ENCODE measurements at places on chromosomes 12 and 14.

- no peak for DNase-seq
Measured at GRCh38 chr14:23078692-23079116, 16.2 kb downstream of the ACIN1 start.

GRCh38 chr12:92927436-92928281, 1.4 kb downstream of the EEA1 start:
- DNase-seq, result no peak

DNA sequence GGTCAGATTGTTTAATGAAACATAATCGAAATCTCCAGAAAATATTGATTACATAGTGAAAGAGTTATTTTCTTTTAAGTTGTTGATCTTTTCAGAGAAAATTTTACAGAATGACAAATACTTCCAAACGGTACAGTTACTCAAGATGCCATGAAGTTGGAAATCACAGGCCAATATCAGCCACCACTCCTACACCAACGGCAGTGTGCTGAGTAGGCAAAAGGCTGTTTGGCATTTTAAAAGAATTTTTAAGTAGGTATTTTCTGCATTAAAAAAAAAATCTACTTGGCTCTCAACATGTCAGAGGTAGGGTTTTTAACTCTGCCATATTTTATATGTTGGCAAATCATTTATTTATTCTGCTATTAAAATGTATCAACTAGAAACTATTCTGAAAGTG, 21.7 kb downstream of the SLC38A4 start:
- no peak for DNase-seq

DNA sequence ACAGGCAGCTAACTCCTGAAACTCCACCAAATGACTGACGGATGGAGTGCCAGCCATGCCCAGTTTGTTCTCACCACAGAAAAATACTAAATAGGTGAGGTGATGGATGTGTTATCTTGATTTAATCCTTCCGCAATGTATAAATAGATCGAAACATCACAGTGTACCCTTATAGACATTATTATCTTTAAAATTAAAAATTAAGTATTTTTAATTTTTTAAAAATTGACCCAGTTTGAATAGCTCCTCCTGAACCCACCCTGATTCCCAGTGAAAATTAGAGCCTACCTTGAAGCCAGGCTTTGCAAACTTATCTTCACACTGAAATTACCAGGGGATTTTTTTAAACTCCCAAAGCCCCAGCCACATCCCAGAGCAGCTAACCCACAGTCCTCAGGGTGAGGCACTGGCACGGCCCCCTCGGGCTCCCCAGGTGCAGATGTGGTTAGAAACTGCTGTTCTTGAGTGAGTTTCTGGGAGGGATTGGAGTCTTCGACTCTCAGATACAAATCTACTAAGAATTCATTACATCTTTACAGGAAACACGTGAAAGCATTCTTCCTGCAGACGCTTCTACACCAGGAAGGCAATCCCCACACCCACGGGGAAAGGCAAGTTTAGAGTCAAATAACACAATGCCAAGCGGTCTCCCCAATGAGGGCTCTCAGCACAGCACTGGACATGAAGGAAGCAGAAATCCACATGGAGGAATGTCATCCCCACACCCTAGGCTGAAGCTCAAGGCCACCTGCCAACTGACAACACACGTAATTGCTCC, 126.4 kb downstream of the RIMBP2 start:
- no peak for DNase-seq

DNA sequence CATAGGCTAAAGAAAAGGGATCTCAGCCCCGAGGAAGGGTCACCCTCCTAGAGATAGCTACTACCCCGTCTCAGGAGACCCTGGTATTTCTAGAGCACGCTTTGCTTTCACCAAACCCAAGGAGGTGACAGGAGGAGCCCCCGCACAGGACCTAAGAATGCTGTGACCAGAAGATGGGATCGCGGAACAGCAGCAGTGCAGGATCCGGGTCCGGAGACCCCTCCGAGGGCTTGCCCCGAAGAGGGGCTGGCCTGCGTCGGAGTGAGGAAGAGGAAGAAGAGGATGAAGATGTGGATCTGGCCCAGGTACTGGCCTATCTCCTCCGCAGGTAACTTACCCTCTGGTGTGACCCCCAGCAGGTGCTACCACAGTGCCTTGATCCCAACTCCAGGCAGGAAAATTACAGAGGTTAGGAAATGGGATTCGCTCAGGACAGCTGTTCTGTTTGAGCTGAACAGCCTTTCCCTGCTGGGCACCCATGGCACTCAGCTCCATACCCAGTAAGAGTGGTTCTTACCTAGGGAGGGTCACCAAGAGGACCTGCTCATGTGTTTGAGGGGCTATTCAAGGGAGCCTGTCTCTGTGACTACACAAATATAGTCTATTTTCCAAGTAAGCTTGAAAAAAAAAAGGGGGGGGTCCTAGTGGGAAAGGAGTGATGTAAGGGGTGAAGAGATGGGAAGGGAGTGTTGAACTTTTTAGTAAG, 826 bp upstream of the NRL start:
- DNase-seq, result no peak

DNA sequence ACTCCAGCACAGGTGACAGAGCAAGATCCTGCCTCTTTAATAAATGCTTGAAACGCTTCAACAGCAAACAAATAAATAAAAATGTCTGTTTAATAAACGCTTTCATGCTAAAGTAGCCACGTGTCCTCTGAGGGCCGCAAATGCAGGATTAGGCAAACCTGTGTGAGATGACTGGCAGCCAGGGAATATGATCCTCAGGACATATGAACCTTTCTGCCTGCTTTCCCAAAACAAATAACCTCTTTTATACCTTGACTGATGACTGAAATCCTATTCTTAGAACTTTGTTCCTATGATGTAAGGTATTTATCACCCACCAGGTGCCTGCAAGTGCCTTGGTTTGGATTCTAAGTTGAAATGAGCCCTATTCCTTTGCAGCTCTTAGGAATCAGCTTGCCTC, 14.5 kb upstream of the FLVCR2 start:
- DNase-seq, result no peak

- DNase-seq, result no peak
Measured at GRCh38 chr12:30953951-30954751, 27.6 kb downstream of the TSPAN11 start.

GRCh38 chr14:99133636-99134515, 138.1 kb downstream of the BCL11B start:
- DNase-seq, result no peak

- no peak for DNase-seq
Measured at GRCh38 chr12:14188744-14189143, 176.7 kb upstream of the ATF7IP start.

DNA sequence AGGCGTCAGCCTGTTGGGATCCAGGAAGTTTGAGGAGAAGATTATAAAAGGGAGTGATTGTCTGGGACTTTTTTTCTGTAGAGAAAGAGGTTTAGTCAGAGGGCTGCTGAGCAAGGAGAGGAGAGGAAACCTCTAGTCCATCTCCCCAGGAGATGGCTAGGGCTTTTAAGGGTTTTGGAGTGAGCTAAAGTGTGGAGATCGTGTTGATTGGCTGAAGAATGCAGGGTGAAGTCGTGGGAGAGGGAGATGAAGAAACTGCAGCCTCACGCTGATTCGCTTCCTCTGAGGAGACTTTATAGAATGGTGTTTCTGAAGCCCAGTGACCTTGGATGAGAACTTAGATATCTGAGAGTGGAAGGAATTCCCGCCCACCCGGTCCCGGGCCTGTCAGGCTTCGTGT, 193.7 kb upstream of the PWP1 start:
- no peak for DNase-seq

All from T follicular helper cell (primary cell).